H1 (cell line): ENCODE measurements at places on chromosomes 5 and 9. TPM values are rescaled to one million over a fixed set of nuclear protein-coding genes. Genes with fewer than 3 reads are reported as not detected.
A peak's percentile ranks its signal among the peaks of the same experiment; 100 is the strongest.

Gene PCDHGC4
- 2.4 and 2.6 TPM in 2 replicates for total RNA-seq

DNA sequence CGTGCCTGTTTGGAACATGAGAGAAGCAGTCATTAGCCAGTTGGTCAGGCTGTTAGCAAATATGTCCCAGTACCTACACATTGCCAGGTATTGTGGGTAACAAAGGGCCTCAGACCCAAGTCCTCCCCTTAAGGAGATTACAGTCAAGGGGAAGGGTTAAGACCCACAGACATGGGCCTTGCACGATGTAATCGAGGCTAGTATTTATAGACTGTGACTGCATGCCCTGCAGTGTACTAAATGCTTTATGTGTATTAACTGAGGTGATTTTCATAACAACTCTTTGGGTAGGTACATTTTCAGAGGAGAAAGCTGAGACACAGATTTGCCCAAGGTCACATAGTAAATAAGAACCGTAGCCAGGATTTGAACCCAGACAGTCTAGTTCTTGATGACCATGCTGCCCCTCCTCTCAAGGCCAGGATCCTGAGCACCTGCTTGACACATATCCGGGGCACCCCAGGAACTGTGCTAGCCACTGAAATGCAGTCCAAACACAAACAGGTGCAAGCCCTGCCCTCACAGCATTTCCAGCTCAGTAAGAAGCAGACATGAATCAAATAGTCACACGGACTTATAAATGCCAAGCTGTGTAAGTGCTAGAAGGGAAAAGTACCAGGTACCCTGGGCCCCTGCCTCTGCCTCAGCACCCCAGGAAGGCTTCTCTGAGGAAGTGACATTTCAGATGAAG is 32.0 kb upstream of the GRPEL2 start:
- no peaks in the 10 kb centered on the region for H3K27me3 ChIP-seq
- DNase-seq = no peak
- H3K36me3 ChIP-seq = no peaks in the 10 kb centered on the region
- H3K4me3 ChIP-seq = no peak overlapping the region
- H3K4me1 ChIP-seq = peaks cover 6% of the 10 kb centered on the region

Gene UQCRQ
- 282 and 293 TPM in 2 replicates for total RNA-seq

GRCh38 chr5:106906199-106906598 is 764.5 kb downstream of the EFNA5 start:
- H3K4me3 ChIP-seq = no peak overlapping the region
- H3K27ac ChIP-seq = no peak overlapping the region
- no peaks in the 10 kb centered on the region for H3K4me1 ChIP-seq
- H3K36me3 ChIP-seq = no peaks in the 10 kb centered on the region

DNA sequence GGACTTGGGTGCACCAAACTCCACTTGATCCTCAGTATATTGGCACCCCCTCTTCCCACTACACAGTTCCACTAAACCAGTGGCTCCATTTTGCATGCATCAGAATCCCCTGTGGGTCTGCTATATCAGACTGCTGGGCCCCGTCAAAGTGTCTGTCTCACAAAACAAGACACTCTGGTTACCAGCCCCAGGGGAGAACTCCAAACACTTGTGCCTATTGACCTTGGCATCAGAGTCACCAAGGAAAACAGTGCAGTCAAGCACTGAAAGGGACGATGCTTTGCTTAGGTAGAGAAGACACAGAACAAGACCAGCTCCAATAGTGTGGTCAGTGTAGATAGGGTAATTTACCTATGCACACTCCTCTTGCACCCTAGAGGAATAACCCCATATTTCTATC is 205.8 kb upstream of the RAI14 start:
- DNase-seq = no peak
- no peaks in the 10 kb centered on the region; the same call in 1 of the 2 replicates for H3K4me1 ChIP-seq
- H3K4me3 ChIP-seq = no peak overlapping the region
- no peaks in the 10 kb centered on the region for H3K27me3 ChIP-seq

- H3K4me3 ChIP-seq = no peak overlapping the region
- H3K4me1 ChIP-seq = no peaks in the 10 kb centered on the region
- H3K36me3 ChIP-seq = no peaks in the 10 kb centered on the region
- DNase-seq = no peak
- H3K27ac ChIP-seq = no peak overlapping the region
Observed at GRCh38 chr5:132405646-132406045, 36.1 kb downstream of the SLC22A5 start.

DNA sequence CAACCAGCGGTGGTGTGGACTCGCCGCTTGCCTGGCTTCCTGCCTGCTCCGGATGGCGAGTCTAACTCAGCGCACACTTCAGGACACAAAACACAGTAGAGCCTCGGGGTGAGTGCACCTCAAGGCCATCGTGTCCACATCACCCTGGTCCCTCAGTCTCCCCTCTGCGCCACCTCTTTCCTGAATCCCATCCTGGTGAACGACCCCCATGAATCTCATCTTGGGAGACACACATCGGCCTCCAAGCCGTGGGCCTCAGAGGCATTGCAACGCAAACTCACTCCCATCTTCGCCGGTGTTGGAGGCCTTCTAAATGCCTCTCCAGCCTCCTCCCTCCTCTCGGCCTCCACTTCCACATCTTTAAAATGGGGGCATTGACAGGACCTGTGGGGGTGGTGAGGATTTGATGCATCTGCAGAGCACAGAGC is 124.3 kb downstream of the COL23A1 start:
- H3K27ac ChIP-seq = no peak overlapping the region
- H3K4me1 ChIP-seq = peaks cover 13% of the 10 kb centered on the region
- no peaks in the 10 kb centered on the region for H3K27me3 ChIP-seq
- no peak overlapping the region for H3K4me3 ChIP-seq
- no peaks in the 10 kb centered on the region for H3K36me3 ChIP-seq
- DNase-seq = no peak

Gene PCDHA1
- total RNA-seq = 0.50 and 0.52 TPM in 2 replicates

Gene ADCY2
- total RNA-seq = 122 and 131 TPM in 2 replicates

GRCh38 chr5:32275396-32275741 is 37.4 kb downstream of the MTMR12 start:
- DNase-seq = no peak
- peaks cover 37% of the 10 kb centered on the region for H3K36me3 ChIP-seq
- H3K4me1 ChIP-seq = peaks cover 29% of the 10 kb centered on the region
- no peak overlapping the region for H3K4me3 ChIP-seq
- H3K27me3 ChIP-seq = no peaks in the 10 kb centered on the region

DNA sequence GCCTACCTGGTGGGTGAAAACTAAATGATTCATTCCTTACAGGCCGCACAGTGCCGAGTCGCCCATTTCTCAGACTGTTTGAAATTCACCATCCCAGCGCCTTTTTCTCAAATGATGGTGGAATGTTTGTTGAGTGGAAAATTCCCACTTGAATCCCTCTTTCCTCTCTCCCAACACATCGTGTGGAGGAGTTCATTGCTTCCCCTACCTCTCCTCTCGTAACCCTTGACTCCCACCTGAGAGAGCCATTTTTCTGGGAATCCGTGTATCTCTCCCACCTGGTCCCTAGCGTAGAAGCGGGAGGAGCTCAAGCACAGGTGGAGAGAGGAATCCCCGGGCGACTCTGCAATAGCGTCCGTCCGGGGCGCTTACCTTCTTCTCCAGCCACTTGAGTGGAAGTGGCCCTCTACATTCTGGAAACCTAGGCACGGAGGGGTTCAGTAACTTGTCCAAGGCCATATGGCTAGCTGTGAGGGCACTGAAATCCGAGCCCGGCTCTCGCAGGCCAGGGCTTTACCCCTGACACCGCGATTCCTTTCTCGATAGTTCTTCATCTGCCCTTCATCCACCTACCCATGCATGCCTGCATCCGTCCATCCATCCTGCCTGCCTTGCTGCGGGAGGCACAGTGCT is 683 bp downstream of the OSMR start:
- H3K4me3 ChIP-seq = peak overlapping the region; percentile 45
- no peak overlapping the region for H3K27ac ChIP-seq
- peak; percentile 55 for DNase-seq
- peaks cover 17% of the 10 kb centered on the region for H3K27me3 ChIP-seq

DNA sequence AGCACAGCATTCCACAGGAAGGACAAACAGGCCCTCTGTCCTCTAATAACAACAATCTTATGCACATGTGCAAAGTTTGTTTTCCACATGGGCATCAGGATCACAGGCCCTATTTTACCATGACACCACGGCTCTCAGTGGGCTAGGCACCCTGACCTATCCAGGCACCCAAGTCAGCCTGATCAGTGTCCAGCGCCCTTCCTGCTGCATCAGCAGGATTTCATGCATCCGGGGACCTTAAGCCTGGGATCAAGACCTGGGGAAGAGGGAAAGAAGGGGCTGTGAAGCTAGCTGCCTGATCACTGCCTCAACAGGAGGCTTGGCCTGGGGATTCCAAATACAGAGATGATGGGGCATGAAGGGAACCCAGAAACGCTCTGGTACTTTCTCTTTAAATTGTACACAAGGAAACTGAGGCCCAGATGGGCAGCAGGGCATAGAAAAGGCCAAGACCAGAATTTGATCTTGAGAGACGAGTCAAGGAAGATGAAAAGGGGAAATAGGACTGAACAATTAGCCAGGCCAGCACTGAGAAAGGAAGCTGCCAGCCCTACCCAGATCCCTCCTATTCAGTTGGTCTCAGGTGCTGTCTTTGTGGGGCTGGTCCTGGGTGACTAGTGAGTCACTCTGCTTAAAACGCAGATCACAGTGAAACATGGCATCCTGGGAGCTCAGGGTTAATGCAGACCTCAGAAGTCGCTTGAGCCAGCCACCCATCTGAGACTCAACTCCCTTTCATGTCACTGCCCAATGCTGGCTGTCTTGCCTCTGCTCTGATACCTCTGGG is 57.9 kb downstream of the SHB start:
- no peaks in the 10 kb centered on the region for H3K36me3 ChIP-seq
- no peaks in the 10 kb centered on the region for H3K27me3 ChIP-seq
- no peak for DNase-seq
- no peak overlapping the region for H3K4me3 ChIP-seq
- H3K4me1 ChIP-seq = peaks cover 33% of the 10 kb centered on the region

Gene AP3S1
- total RNA-seq = 72.7 and 93.0 TPM in 2 replicates

Gene CCDC152
- 9.5 and 10.2 TPM in 2 replicates for total RNA-seq

Gene NRG2
- total RNA-seq = 0.21 and 0.54 TPM in 2 replicates

Gene SLC23A1
- total RNA-seq = not detected in 2 replicates

Gene F2R
- 23.8 and 25.0 TPM in 2 replicates for total RNA-seq
